HTR-8/SVneo (cell line): ENCODE measurements at places on chromosomes 2 and 18.

- no peak for DNase-seq
Measured at GRCh38 chr2:235640926-235641723, 147.3 kb downstream of the AGAP1 start.

- DNase-seq = no peak
Measured at GRCh38 chr2:206379266-206379665, 64.1 kb upstream of the ADAM23 start.

DNA sequence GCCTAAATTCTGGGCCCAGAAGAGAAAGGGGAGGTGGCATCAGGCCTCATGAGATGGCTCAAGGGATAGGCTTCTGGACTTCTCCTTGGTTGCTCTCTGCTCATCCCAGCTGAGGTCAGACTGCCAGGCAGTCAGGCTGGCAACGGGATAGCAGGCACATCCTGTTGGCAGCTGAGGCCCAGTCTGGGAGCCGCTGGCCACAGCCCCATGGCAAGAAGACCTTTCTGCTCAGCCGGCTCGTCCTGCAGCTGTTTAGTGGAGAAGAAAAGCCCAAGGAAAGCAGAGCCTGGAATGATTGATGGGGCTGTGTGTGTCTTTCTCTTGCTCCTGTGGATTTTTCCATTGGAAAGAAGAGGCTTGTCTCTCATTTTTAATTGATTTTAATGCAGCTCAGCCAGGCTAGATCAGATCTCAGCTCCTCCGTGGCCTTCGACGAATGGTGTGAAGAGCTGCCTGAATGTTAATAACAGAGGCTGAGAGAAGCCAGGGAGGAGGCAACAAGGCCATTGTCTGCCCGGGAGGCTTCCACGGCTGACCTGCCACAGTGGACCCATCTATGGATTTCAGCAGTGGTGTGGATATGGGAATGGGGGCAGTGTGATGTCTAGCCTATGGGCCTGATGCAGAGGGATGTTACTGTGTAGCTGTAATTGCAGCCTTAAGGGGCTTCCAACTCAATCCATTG is 99.5 kb downstream of the HS1BP3 start:
- no peak for DNase-seq

GRCh38 chr18:21040466-21040865 is 71.1 kb downstream of the ROCK1 start:
- DNase-seq = no peak
